Eye (tissue), 1 donor: ENCODE measurements at places on chromosomes 5 and 9.

- DNase-seq, result peak; percentile 19
Measured at GRCh38 chr9:29208670-29209069, 1635.4 kb upstream of the C9orf72 start.

DNA sequence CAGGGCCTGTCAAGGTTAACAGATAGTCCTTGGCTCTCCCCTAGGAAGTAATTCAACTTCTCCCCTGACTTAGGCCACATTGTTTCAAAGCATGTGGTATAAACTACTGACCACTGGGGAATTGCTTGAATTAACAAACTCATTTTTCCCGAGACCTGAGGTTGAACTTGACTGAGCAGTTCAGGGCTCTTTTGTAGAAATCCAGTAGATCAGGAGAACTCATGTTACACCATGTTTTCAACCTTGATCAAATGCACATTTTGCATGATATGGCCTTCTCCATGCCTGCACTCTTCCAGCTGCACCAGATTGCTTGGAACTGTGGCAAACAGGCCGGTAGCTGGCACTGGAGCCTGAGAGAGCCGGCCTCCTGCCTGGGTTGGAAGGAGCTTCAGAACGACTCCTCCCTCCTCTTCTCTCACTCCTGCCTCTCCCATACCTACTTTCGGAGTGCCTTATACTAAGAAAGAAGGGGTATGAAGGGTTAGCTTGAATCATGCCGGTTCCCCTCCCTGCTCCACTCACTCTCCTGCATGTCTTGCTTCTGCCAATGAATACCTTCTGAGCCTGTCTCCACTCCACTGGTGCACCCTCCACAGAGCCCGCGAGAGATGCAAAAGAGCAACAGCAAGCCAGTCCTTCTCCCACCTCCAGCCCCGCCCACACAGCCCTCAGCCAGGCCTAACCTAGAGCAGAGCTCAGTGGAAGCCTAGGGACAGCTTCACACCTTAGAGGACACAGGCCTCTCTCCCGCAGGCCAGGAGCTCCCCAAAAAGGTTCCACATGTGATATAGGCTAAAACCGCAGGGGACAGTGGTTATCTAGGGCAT is 159.4 kb downstream of the MACROH2A1 start:
- no peak for DNase-seq

- no peak for DNase-seq
Measured at GRCh38 chr5:21212026-21212425, 1224.0 kb upstream of the CDH18 start.

DNA sequence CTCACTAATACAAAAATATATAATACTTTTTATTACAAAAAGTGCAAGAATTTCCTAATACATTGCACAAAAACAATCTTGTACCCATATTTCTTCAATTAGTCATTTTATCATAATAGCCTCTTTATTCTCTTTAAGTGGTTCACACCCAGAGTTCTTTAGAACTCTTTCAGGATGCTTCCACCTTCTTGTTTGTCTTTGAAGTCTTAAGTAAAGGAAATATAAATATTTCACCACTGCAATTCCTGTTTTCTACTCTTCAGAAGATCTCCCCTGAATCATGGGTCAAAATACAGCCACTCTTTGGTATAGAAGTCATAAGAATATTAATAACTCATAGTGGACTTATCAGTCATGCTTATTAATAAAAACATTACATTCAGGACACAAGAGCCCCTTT is 293.0 kb downstream of the ATPSCKMT start:
- no peak for DNase-seq
